ENCODE measurements at places on chromosomes 2 and 18.

DNA sequence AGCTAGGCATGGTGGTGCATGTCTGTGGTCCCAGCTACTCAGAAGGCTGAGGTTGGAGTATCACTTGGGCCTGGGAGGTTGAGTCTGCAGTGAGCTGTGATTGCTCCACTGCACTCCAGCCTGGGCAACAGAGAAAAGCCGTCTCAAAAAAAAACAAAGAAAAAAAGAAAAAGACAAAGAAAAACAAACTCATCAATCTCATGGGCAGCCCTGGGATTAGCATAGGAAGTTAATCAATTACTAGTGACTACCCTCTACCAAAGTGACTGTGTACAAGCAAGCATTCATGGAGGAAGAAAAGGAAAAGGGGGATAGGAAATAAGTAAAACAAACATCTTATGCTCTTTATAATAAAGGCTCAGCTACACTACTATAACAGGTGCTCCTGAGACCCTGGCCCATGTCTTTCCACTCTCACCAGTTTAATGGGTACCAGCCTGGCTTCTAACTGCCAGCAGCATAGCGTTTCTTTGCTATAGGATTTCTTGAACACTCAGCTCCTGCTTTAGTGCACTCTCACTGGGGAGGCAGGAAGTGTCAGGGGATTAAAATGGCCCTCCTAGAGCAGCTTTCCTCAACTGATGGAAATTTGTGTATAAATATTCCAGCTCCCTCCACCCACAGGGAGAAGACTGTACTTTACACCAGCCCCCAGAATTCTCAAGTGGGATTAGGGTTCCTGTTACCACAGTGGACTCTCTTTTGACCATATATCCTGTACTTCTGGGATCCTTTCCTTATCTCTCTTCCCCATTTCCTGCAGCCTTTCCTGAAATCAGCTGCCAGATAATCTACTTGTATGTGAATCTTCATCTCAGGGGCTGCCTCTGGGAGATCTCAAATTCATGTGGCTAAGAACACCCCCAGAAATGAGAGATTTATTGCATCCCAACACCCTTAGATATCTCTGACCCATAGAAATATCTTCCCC lies 91.3 kb upstream of the GLS start:
- peak; percentile 28 for DNase-seq

DNA sequence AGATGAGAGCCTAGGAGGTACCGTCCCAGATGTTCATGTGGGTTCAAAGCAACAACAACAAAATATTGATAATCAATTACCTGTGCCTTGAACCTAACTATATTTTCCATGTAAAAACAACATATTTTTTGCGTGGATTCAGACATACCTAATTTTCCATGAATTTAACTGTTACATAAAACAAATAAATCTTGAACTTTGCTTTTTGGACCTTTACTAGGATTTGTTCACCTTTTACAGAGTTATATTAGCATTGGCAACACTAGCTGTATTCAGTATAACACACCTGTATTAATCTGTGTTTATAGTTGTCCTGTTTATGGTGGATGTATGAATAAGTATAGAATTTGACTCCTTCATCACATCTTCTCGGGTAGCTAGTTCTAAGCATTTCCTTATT lies 115.8 kb upstream of the STON1 start:
- DNase-seq = no peak

DNA sequence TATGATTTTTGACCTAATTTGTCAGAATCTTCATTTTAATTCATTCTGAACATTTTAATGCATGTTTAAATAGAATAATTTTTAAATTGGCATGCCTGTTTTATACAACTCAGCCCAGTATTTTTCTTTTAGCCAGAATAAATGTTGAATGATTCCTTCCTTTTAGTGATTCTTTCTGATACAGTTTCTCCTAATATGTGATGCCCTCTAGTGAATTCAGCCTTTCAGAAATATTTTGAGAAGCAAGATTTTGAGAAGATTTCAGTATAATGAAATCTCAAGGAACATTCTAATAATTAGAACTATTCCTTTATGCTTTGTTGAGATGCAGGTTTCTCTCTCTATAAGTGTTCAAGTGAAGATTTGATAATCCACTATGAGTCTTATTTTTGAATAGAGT lies 28.5 kb downstream of the LCLAT1 start:
- no peak for DNase-seq

DNA sequence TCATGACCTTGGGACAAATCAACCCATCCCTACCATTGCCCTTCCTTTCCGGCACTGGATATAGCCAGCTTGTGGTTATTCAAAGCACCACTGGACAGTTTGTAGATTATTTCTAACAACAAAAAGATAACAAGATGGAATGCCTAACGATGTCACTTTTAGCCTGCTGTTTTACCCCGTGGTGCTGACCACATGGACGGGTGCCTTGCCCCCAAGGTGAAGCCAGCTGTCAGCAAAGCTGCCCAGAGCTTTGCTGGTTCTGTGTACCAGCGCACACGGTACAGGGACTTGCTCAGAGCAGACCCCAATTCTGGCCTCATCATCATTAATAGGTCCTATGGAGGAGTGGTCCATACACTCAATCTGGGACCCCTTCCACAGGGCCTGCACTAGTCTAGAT lies 118.2 kb downstream of the MTCL1 start:
- DNase-seq = no peak

DNA sequence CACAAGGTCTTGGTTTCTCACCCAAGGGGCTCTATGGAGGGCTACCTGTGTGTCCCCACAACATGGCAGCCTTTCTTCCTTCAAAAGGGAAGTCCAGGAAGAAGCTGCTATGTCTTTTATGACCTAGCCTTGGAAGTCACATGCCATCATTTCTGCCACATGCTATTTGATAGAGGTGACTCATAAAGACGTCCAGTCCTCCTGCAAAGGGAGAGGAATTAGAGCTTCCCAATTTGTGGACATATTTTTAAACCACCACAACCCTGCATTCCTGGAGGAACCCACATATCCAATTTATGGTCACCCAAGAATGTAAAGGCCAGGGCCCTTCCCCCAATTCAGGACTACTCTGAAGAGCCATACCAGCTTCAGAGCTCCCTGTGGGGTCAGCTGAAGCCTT lies 246.2 kb downstream of the CYP26B1 start:
- DNase-seq = no peak
